ENCODE measurements at places on chromosomes 2 and 18.

GRCh38 chr2:147740211-147740927 is 104.5 kb upstream of the ACVR2A start:
- DNase-seq: no peak

DNA sequence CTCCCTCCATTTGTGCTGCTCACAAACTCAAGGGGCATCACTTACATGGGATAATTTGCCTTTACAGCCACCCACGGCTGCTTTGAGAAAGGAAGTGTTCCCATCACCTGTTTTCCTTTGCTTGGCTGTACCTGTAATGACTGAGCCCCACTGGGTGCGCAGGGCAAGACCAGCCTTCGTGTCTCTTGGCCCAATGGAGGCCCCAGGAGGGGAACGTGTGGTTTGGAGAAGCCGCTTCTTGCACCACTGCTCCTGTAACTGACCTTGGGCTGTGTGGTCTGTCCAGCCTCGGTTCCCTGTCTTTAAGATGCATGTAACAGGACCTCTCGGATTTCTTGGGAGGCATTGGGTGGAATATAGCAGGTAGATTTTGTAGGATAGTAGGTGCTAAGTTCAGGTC is 41.1 kb downstream of the LDLRAD4 start:
- DNase-seq: no peak

DNA sequence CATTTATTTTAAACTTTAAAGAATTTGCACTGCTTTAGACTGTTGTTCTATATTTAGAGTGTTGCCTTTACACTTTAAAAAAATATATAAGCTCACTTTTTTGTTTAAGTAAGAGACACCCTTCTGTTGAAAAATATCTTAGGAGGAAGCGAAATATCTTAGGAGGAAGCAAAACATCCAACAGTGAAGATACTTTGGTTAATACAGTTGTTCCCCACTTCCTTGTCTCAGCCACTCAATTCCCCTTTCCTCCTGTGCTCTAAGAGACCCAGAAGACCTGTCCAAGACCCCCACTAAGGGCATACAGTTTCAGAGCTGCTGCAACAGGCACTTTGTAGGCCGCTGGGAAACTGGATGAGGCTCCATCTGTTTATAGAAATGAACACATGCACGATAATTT is 5.7 kb downstream of the SERPINB8 start:
- no peak for DNase-seq

- DNase-seq: no peak
Observed at GRCh38 chr18:44786688-44787087, 106.0 kb downstream of the SETBP1 start.

DNA sequence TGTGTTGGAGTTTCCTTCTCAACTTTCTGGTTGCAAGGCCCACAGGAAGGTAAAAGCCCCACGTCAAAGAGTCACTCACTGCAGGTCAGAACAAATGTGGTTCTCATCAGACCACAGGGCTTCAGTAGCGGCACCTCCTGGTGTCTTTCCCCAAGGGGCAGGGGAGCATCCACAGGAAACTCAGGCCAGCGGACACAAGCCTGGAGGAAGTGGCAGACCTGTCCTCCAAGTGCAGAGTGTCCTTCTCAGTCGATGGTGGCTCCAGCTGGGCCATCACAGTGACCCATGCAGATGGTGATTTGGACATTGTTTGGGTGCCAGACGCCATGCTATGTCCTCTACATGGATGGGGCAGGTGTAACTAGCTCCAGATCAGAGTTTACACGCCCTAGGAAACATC is 84.9 kb downstream of the ACKR3 start:
- no peak for DNase-seq

DNA sequence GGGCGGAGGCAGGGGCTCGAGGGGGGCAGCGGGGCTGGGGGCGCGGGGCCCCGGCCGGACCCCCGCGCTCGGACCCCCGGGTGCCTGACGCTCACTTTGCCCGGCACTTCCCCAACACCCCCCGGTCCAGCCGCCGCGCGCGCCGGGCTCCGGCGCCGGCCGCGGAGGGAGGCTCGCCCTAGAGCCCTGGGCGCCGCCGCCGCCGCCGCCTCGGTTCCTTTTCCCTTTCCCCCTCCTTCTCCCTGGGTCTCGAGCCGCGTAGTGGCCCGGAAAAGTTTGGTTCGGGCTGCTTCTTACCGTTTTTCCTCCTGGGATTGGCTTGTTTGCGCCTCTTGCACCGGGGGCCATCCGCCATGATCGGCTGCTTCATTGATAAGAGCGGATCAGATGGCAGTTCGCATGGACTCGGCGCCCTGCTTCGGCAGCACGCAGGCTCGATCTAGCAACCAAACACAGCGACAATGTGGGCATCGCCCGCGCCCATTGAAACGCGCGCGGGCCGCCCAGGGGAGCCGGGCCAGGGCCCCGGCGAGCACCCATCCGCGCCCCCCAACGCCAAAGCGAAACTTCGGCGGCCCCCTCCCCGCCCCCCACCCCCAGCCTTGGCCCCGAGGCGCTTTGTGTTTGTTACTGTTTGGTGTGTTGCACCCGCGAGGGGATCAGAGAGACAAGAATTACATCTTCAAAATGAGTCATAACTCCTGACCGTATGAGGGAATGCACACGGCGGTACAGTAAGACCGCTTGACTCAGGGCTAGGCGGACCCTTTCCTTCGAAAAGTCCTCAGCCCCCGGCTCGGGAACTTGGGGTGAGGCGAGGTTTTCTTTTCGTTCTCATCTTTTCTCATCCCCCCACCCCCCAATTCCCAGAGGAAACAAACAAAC is 2.7 kb downstream of the ZEB2 start:
- peak; percentile 70 for DNase-seq

DNA sequence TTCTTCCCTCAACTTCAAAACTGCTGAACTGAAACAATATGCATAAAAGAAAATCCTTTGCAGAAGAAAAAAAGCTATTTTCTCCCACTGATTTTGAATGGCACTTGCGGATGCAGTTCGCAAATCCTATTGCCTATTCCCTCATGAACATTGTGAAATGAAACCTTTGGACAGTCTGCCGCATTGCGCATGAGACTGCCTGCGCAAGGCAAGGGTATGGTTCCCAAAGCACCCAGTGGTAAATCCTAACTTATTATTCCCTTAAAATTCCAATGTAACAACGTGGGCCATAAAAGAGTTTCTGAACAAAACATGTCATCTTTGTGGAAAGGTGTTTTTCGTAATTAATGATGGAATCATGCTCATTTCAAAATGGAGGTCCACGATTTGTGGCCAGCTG is 8.4 kb downstream of the HOXD8 start:
- peak; percentile 36 for DNase-seq

DNA sequence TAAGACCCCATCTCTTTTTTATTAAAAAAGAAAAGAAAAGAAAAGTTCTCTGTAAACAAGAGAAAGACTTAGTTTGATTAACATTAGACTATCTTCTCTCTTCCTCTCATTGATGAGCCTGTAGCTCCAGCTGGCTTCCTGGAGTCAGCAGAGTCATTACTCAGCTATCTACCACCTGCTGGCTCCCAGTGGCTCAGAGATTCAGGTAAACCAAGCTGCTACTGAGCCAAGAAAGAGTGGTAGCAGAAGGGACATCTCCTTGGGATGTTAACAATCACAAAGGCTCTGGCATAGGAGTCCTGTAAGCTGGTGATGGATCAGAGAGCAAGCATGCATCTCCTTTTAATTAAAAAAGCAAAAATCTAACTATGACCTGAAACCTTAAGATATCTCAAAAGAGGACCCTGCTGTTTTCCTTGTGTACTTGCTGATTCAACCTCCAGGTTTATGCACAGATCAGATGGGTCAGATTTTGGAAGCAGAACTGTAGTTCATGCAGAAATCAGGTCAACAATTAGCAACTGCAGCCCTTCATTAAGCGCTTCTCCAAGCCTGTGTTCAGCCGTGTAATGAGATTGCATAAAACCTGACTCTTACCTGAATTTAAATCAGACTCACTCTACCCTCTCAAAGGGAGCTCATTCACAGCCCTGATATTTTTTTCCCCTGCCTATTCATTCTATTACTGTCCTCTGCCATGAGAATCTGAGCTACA is 225.8 kb downstream of the RNF152 start:
- DNase-seq: no peak

DNA sequence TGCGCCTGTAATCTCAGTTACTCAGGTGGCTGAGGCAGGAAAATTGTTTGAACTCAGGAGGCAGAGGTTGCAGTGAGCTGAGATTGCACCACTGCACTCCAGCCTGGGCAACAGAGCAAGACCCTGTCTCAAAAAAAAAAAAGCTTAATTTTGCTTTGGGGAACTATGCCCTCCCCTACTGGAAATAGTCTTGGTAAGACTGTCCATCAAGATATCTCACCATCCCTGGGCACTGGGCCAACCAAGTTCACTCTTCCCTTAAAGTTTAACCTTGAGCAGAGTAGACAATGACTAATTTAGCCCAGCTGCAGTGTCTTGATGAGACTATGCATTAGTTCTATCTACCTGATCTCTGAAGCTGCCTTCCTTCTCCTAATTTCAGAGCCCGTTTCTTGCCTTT is 44.7 kb downstream of the ASXL2 start:
- no peak for DNase-seq

GRCh38 chr2:197514754-197515153 is 1.1 kb upstream of the MOB4 start:
- DNase-seq: no peak

DNA sequence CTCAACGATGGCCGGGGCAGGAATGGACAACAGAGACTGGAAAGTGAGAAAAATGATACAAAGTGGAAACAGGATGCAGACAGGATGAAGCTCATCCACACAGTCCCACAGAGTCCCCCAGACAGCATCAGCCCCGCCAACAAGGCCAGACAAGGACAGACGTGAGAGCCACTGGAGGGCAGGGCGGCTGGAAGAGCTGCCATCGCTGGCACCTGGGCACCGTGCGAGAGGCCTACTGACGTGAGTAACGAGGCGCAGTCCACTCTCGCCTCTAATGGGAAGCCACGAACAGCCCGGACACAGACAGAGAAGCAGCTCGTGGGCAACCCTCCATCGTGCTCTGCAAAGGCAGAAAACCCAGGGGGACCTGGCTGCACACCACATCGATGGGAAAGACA is 17.1 kb downstream of the HDAC4 start:
- DNase-seq: no peak

- no peak for DNase-seq
Observed at GRCh38 chr2:29640360-29640759, 281.0 kb downstream of the ALK start.

DNA sequence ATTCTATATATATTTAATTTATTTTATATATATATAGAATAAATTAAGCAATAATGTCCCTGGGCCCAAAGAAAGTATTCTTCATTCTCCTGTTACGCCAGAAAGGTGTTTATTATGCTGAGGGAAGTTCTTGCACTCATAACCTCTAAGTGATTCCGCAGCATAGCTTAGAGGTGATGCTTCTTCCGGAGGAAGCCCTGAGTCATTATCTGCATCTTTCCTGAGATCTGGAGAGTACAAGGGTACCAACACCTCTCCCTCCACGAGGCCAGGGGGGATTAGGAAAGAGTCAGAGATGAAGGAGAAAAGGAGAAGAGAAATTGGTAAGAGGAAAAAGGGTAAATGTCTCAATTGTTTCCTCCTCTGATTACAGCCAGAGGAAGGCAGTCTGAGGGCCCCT is 43.1 kb upstream of the RTN4 start:
- DNase-seq: no peak

GRCh38 chr18:77985526-77986281 is 736.1 kb downstream of the GALR1 start:
- no peak for DNase-seq

DNA sequence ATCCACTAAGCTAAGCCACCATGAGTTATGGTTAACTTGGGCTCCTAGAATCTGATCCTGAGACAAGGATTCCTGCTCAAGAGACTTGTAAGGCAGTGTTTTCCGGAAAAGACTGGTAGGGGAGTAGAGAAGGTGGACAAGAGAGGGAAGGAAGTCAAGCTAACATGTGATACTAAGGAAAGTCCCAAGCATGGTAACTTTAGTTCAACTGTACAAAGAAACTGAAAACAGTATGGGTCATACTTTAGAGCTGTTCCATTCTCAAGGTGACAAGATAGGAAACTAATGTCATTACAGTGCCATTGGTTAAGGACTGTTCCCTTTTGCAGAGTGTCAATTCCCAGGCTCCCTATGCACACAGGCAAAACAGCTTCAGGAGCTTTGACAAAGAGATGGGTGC is 5.8 kb downstream of the MYO5B start:
- no peak for DNase-seq

DNA sequence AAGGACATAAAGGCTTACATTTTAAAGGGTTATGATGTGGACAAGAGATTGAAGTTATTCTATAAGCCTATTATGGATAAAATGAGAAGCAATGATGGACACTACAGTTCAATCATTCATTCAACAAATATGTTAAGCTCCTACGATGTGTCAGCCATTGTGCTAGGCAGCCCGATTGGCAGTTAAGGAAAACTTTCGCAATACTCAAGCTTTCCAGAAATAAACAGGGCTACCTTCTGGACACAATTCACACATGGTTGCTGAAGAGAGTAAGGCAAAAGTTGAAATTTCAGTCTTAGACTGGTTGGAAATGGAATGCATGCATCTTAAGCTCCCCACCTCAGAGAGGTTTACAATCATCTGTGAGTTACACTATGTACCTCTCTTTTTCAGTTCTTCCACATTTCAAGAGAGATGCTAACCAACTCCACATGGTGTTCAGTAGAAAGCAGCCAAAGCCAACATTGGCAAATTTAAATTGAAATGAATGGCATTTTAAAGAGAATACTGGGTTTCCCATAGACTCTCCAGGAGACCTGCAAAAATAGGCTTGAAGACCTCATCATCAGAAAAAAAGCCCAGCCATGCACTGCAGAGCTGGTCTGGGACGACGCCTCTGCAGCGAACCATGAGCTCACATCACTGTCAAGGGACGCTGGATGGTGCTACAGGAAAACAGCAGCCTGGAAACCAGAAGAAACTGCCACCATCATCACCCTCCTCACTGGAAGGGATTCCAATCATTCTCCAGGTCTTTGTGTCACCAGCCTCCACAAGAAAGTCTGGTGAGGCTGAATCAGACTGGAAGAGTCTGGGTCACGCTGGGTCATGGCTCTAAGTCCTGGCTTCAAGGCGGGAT is 276.3 kb downstream of the AFF3 start:
- DNase-seq: no peak

DNA sequence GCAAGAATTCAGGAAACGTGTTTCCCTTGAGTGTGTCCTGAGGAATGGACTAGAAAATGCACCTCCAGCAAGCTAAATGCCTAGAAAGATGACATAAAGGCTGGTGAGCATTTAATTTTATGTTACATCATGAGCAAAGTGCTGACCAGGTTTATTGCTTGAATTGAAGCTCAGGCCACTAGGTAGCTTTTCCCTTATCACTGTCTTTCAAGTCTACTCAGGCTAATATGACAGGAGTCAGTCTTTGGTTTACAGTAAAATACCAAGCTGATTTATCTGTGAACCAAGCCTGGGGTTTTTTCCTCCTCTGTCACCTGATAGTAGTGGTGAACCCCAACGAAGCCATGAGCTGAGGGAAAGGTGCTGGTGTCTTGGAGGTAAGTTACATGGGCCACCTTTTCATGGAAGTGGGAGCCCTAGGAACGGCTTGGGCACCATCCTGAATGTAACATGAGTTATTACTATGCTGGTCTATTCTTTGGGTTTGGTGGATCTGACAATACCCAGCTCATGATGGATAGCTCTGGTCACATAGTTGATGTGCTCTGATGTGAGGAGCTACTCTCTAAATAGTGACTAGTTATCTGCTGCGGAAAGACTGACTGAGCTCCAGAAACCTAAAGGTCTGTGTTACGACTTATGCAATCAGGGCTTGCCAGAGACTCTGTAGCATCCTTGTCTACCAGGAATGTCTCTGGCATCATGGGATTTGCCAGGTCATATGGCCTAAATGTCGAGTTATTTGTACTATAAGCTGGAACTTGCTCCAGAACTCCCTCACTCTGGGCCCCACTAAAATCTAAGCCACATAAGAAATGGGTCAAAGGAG is 39.8 kb downstream of the NUP35 start:
- no peak for DNase-seq
